IMR-90 (cell line): ENCODE measurements at places on chromosomes 16 and 17. TPM values are rescaled to one million over a fixed set of nuclear protein-coding genes. Genes with fewer than 3 reads are reported as not detected.

GRCh38 chr17:57945996-57946797 is 9.0 kb downstream of the CUEDC1 start:
- peak; percentile 58 for DNase-seq

DNA sequence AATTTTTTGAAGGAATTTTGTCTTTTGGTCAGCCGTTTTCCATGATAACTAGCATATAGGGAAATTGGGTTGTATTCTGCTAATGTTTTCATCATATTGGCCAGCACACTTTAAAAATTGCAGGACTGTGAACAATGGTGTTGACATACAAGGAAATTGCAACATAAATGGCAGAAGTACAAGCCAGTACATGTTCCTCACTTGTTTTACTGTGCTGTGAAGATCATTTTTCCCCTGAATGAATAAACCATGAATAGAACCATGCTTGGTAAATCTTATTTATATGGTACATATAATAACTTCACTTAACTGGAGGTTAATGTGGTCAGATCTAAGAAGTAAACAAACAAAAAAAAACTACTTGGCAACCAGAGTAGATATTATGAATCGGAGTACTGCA is 22.8 kb downstream of the OMG start:
- peak; percentile 63 for DNase-seq

GRCh38 chr17:77736199-77736585 is 222.3 kb upstream of the TNRC6C start:
- no peak for DNase-seq

DNA sequence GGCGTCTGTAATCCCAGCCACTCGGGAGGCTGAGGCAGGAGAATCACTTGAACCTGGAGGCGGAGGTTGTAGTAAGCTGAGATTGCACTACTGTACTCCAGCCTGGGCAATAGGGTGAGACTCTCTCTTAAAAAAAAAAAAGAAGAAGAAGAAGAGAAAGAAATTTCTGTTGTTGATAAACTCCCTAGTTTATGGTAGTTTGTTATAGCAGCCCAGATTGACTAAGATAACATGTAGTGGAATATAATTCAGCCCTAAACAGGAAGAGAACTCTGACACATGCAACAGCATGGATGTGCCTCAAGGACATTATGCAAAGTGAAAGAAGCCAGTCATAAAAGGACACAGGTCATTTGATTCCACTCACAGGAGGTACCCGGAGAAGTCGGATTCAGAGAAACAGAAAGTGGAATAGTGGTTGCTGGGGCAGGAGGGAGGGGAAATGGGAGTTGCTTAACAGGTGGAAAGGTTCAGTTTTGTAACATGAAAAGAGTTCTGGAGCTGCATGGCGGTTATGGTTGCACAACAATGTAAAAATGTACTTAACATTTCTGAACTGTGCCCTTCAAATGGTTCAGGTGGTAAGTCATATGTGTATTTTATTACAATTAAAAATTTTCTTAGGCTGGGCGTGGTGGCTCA is 26.0 kb upstream of the PRM1 start:
- no peak for DNase-seq

DNA sequence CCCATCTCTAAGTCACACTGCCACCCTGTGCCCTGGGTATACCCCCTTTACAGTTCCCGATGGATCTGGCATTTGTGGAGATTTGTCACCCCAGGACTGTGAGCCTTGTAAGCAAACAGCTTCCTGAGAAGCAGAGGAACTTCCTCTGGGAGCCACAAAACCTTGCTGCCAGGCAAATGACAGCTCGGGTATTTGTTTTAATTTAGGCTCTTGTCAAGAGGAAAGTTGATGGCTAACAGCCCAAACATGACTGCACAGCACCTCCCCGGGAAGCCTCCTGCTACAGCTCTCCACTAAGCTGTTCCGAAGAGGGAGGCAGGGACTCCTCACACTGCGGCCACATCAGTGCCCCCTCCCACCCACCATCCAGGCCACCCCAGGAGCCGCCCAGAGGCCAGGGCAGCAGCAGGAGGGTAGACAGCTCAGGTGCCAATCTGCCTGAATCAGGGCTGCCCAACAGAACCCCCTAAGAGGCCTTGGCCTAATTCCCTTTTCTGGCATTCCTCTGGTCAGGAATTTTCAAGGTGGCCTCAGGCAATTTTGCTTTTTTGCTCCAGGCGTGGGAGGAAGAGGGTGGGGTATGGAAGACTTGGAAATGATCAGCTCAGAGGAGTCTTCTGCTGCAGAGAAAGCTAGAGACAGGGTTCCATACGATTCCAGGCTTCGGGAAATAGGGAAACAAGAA is 2.6 kb downstream of the ABR start:
- DNase-seq: peak; percentile 44

- DNase-seq: peak; percentile 15
Observed at GRCh38 chr17:44334727-44335126, 10.1 kb upstream of the SLC25A39 start.

DNA sequence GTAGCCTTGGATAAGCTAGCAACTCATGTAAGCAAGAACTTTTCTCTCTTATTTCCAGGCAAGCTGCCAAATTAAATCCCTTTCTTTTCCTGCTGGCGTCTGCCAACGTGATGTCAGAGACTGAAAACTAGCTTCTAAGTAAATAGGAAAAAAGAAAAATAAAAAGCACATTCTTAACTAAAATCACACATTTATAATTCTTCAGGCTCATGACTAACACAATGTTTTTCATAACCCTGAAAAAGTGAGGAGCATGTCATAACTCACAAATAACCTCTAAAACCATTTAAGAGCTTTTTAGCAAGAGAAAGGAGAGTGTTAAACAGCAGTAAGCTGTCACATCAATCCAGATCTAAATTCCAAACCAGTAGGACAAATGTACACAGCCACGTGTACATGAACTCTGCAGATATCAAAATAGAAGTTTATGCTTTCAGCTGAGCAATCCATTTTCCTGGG is 110.0 kb downstream of the N4BP1 start:
- peak; percentile 93 for DNase-seq

GRCh38 chr17:42050393-42051012 is at the start of gene C17orf113:
Gene C17orf113, minus strand, starts transcription at chr17:42050601. Its CDS starts 7,225 bp downstream, at chr17:42043376.
- no peak for DNase-seq

DNA sequence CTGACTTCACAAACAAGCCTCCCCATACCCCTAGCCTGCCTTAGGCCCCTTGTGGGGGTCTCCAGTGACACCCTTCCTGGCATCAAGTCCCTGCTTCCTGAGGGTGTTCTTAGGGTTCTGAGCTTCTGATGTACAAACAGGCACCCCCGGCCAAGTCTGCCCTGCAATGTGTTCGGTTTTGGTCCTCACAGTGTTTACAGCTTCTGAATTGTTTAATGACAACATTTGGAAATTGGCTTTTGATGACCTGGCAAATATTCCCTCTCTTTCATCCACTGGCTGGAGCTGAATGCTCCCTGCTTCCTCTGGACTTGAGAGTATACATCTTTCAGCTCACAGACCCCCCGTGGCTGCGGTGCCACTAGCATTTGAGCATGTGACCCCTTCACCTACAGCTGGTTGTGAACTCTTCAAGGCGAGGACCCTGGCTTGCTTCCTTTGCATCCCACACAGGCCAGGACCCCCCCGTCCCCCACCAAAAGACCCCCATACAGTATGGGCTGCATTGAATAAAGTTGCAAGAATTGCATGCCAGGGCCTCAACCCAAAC is 180.8 kb downstream of the KATNIP start:
- DNase-seq: no peak

GRCh38 chr16:74982256-74982655 is 2.7 kb downstream of the WDR59 start:
- no peak for DNase-seq

DNA sequence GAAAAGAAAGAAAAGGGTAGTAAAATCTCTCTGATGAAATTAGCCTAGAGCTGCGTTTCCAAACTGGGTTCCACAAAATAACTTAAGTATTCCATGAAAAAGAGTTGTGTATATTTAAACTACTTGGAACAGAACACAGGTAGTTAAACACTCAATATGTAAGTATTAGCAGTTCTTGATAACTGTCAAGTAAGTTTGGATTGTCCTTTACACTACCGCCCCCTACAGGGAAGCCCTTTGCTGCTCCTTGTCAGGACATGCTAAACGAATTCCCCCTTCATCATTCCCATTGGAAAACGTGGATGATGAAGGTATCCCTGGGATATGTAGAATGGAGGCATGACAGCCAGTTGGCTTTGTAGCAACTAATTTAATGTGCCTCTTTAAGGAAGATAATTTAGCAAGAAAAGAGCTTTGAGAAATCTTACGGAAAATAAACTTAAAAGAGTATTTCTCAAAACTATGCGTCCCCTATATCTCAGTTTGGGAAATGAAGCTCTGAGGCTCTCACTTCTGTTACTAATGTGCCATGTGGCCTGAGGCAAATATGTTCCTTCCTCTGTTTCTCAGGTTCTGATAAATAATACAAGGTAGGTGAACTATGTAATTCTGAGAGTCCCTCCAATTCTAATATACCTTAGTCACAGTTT is 18.8 kb downstream of the NCBP3 start:
- peak; percentile 66 for DNase-seq

DNA sequence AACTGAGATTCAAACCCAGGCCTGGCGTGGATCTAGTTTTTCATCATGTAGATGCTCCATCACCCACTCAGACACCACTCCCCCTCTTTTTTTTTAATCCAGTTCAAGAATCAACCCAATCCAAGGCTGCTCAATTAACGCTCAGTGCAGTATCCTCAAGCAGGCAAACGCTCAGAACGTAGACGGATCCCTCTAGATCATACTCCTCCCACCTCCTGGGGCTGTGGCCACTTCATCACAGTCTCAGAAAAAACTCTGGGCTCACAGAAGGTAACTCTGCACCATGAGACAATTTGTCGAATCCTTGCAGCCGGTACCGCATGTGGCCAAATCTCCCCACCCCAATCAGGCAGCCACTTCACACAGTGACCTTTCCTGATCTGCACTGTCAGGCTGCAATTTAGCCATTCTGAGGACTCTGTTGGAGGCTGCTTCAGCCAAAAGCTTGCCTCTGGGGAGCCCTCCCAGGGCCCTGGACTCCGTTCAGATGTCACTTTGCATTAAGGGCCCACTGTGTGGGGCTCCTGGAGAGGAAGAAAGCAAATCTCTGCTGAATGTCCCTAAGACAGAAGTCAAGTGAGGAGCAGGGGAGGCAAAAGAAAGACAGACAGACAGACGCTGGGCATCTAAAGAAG is 183.5 kb downstream of the XYLT1 start:
- no peak for DNase-seq

GRCh38 chr16:54936201-54936978 is 5.7 kb downstream of the IRX5 start:
- DNase-seq: no peak

DNA sequence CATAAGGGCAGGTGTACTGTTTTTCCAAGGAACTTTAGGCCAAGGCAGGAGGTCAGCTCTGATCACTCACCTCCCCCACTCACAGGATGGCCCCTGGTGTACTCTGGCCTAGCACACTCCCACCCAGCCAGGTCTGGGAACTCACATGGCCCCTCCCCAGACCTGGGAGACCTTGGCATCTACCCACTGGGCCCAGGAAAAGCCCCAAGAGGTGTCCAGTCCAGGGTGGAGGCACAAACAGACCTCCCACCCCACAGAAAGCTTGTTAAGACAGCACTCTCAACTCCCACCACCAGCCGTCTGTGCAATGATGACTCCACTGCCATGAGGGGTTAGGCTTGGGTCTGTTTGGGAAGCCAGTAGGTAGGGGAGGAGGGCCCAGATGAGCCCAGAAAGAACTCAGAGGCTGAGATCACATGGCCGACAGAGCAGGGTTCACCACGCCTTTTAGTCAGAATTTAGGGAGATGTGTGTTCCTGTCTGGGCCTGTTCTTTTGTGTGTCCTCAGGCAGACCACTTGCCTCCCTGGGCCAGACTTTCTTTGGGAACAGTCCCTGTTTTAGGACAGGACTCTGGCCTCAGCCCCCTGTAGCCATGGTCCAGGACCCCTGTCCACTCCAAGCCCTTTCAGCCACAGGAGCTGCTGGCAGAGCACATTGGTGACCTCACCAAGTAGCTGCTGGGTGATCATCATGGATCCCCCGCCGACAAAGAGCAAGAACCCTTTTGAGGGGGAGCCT is 12.1 kb upstream of the CBFB start:
- no peak for DNase-seq

Gene TEKT1
- not detected in 2 replicates for total RNA-seq

Gene TLCD3B
- not detected in 2 replicates for total RNA-seq

DNA sequence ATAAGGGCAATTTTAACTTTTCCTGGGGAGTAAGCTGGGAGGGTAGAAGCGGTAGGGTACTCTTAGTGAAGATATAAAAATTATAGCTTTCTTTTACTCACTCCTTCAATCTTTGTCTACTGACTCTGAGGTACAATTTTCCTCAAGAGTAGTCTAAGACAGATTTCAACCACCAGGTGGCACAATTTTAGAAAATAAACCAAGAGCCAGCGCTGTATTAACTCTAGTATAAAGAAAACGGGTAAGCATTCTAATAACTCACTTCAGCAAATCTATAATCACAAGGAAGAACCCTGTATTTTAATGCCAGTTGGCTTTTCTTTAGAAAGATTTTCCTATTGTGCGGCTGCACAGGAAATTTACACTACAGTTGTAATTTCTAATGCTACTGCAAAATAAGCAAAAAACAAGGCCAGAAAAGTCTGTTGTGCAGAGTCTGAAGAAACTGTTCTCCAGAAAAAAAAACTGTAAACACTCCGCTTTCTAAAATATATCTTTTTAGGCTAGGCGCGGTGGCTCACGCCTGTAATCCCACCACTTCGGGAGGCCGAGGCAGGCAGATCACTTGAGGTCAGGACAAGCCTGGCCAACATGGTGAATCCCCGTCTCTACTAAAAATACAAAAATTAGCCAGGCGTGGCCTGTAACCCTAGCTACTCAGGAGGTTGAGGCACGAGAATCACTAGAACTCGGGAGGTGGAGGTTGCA is 1.9 kb downstream of the CMC2 start:
- DNase-seq: peak; percentile 62

DNA sequence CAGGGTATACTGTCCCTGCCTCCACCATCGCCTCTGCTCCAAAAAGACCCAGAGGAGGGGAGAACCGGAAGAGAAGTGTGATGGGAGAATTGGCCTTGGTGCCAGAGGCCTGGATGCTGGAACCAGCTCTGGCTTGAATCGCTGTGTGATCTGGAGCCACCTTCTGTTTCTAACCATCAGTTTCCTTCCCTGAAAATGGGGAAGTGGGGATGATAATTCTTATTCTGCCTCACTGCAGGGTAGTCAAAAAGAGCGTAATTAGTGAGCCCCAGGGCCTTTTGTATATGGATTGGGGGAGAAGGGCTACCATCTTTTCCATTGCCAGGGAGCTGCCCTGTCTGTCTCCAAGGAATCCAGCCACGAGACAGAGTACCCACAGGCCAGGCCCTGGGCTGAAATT is 52.2 kb downstream of the CCT6B start:
- DNase-seq: no peak

DNA sequence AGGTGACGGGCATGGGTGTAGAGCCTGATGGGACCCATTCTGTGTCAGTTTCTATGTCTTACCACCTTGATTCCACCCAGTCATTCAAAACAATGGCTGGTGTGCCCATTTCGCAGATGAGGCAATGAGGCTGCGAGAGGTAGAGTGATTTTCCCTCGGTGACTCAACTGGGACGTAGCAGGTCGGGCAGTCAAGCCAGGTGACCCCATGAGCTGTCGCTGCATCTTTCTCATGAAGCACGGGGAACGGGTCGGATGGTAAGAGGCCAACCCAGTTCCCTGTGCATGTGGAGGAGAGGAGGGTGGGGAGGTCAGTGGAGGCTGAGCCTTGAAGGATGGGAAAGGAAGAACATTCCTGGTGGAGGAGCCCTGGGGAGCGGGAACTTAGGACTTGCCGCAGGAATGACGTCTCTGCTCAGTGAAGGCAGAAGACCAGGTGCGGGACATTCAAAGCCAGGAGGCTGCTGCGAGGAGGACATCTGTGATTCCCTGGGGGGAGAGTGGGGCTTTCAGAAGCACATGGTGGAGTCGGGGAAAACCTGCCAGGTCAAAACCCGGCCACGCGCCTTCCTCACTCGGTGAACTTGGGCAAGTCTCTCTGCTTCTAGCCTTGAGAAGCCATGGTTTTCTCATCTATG is 1.1 kb downstream of the IL21R start:
- DNase-seq: no peak
